ENCODE measurements at places on chromosomes 2 and 18.

DNA sequence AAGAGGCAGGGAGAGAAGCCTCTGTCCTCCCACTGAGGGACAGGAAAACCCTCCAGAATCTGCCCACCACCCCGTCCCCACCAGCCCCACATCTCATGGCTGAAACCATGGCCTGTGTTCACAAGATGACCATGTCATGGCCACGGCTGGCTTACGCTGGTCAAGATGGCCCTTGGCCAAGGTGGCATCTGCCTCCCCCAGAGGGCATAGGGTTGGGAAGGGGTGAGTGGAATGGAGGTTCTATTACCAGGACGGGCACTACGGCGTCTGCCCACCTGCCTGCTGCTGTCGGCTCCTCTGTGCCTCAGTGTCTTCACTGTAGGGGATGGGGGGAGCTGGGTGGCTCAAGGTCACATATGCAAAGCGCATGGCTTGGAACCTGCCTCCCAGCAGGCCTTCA, 19.8 kb downstream of the ODC1 start:
- no peak for DNase-seq

- no peak for DNase-seq
Observed at GRCh38 chr2:190912726-190913125, 32.1 kb downstream of the GLS start.

- DNase-seq: no peak
Observed at GRCh38 chr2:106843001-106843909, 42.7 kb downstream of the ST6GAL2 start.

DNA sequence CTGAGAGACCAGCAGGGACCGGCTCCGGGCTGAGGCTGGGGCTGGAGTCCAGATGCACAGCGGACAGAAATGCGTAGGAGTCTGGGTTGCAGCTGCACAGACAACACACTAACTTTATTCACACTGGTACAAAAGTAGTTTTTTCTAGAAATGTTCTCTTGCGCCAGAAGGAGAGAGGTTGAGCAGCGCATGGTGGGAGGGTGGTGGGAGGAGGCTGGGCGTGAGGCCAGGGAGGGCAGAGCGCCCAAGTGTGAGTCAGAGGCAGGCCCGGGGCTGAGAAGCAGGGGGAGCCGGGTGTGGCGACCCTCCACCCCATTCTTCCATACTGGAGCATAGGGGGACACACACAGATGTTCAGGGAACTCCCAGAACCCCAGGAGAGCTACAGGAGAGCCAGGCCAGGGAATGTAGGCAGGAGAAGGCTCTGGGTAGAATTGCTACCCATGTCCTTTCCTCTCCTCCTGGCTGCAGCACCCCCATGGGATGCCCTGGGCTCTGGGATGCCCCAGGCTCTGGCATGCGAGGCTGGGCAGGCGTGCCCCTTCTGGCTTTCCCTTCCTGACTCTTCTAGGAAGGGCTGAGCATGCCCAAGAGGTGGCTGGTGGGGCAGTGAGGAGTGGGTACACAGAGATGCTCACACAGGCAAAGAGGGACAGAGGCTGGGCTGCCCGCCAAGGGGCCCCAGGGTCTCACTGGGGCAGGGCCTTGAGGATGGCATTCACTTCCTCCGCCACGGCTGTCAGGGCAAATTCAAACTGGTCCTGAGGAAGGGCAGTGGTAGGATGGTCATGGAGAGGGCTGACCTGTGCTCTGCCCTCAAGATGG, 10.6 kb downstream of the DNAJB2 start:
- DNase-seq: peak; percentile 55

DNA sequence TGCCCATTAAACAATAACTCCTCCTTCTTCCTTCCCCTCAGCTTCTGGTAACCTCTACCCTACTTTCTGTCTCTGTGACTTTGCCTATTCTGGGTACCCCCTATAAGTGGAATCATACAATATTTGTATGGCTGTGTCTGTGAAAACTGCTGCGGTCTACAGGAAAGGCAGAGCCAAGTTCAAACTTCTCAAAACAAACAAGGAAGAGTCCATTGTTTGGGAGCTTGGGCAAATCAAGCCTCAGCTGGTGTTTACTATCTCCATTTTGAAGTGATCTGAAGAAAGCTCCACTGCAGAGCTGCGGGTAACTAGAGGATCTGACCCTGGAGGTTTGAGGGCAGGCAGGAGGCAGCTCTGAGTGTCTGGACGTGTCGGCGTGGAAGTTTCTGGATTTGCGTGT, 48.6 kb upstream of the DAPL1 start:
- DNase-seq: no peak

- DNase-seq: no peak
Observed at GRCh38 chr18:23900994-23901393, 113.6 kb upstream of the TTC39C start.

DNA sequence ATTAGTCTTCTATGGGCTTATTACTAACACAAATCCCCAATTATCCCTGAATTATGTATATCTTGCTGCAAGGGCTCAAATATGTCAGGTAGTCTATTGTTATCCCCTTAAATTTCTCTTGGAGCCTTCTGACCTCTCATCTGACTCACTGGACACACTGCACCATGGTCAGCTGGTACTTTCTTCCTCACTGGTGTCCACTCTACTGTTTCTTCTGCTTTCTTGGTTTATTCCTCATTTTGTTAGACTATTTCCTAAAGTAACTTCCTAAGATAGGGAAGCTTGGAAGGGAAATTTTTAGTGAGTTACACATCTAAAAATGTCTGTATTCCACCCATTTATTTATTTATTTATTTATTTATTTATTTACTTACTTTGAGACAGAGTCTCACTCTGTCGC, 26.5 kb downstream of the WDR35 start:
- no peak for DNase-seq

DNA sequence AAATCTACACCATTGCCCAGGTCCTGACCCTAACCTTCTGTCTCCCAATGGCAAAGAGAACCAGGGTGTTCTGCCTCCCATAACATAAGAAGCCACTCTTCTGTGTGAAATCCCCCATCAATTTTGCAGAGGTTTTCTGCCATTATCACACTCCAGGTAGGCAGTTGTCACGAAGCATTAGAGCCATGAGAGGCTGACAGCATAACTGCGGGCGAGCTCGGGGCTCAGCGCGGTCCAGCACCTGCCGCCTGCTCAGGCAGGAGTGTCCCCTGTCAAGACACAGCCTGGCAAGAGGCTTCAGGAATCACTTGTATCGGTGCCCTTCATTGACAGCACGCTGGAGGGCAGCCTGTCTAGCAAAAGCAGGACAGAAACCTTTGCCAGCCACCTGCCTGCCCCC, 251.2 kb downstream of the SATB2 start:
- no peak for DNase-seq

DNA sequence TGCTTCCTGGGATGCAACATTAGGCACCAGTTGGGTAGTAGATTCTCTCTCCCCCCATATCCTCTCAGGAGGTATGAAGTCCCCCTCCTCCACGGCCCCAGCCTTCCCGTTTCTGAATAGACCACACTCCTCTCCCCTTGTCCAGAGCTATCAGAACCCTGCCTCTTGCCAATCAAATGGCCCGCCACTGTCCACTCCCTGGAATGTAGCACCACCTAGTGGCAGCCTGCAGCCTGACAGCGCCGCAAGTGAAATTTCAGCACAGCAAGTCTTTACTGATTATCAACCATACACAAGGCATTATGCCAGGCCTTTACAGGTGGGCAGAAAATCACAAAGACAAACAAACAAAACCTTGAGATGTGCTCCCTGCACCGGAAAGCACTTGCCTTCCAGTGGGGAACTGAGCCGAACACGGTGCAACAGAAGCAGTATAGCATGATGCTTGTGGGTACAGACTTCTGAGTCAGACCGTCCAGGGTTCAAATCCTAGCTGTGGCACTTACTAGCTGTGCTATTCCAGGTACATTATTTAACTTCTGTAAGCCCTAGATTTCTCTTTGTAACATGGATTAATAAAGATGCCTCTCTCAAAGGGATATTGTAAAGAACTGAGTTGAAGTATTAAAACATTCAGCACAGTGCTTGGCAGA, 174.0 kb downstream of the SMAD2 start:
- no peak for DNase-seq

DNA sequence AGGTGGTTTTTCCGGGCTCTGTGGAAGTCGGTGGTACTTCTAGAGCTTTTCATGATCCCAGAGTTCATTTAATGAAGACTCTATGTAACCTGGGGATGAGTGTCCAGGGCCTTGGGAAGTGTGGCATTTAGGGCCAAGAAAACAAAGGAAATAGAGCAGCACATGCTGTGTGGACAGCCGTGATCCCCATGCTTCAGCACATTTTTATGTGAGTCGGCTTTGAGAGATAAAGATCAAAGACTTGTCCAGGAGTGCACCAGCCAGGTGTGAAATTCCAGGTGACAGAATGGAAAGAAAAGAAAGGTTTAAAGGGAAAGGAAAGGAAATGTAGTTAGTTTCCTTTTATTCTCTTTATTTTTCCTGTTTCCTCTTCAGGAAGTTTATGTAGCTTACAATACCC, 258.0 kb upstream of the NRP2 start:
- no peak for DNase-seq

DNA sequence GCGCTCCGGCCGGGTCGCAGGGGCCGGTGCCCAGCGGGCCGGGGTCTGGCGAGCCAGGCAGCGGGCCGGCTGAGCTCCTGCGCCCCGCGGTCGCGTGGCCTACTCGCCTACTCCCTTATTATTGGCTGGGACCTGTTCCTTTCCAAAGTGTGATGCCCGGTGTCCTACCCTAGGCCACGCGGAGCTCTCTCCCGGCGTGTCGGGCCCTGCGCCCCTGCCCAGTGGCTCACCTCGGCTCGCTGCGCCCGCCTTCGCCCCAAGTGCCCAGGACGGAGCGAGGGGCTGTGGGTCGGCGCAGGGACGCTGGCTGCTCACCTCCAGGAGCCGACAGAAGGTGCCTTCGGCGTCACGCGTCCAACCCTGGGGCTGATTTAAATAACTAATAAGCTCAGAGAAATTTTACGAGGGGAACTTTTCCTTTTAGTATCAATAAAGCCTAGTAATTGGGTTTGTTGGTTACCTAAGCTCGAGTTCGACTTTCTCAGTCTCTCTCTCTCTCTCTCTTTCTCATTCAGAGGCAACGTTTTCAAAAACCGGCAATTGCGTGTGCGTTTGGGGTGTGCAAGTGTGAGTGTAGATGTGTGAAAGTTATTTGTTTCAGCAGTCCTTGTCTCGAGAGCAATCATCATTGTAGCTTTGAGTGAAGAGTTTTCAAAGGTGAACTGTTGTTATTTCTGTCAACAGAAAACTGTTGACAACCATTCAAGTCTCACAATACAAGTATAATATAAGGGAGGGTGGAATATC, 7.0 kb upstream of the SATB2 start:
- DNase-seq: no peak

DNA sequence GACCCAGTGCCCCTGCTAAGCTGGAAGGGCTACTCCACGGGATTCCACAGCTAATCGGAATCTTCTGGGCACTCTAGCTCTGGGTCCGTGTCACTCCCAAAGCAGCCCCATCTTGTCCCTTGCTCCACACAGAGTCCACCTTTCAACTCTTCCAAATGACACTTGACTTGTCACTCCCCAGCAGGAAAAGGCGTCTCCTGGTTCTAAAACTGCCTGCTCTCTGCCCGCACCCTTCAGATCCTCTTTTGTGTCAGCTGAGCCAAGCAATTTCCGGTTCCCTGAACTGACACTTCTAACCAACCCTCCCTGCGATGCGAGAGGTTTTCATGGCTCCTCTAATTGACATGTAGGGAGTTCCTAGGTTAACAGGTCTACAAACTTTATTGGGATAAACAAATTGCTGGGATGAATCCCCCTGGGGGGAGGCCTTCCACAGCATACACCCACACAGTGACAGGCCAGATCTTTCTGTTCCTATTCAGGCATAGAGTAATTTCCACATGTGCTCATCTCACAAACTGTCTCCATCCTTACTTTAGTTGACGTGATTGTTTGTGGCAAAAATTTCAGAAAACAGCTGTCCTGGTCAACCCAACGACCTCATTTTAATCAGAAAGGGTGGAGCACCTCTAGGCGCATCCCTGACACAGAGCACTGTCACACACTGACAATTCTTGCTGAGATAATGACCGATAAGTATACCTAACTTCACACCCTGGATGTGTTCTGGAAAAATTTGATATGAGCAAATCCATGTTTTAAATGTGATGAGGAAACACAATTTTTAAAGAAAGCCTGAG, 104.9 kb downstream of the RBMS1 start:
- DNase-seq: no peak

- no peak for DNase-seq
Observed at GRCh38 chr2:70962885-70963878, 15.2 kb upstream of the ANKRD53 start.

DNA sequence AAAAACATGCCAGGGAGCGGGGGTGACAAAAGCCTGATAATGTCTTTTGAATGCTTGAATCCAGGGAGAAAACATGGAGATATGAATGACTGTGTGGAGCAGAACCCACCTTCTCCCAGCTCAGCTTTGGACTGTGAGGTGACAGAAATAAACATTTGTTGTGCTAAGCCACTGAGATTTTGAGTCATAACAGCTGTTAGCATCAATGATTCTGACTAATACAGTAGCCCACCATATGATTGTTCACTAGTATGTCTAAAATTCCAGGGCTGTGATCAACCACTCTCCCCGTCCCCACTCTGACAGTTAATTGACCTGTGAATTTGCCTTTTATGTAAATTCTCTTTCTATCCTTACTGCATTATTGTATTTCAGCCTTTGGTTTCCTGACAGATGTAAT, 69.1 kb downstream of the PDK1 start:
- DNase-seq: no peak

- DNase-seq: no peak
Observed at GRCh38 chr18:3455090-3455635, 5.2 kb downstream of the TGIF1 start.
